ENCODE measurements at places on chromosomes 7 and 10.
A peak's percentile ranks its signal among the peaks of the same experiment; 100 is the strongest.

DNA sequence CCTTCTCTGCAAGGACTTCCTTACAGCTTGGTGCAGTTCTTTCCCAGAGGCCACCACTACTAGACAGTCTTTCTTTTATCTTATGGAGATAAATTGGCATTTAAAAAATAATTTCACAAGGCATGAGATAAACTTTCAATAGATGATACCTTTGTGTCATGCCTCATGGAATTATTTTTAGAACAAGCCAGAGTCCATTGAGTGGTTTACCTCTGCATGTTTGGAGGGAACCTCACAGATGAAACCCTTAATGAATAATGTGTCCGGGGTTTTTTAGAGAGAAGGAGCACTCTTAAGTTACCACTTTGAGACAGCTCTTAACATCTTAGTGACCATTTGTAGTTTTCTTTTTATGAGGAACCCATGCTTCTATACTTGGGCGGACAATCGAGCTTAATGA lies 17.2 kb downstream of the NODAL start:
- DNase-seq: no peak

- peak; percentile 56 for DNase-seq
Measured at GRCh38 chr10:93680412-93681047, 21.9 kb downstream of the FRA10AC1 start.

DNA sequence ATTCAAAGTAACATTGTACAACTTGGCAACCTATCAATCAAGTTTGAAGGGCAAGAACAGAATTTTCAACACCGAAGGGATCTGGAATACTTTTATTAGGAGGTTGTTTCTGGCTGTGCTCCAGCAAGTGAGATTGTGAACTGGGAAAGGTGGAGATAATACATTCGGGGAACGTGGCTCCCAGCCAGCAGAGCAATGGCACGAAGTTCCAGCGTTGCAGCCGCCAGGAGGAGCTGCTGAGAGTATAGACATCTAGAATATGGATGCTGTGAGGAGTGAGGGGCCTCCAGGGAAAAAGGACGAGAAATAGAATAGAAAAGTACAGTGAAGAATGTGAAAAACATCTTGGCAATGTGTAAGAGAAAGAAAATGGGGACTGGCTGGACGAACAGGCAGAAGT lies 69.5 kb downstream of the TCERG1L start:
- DNase-seq: no peak

GRCh38 chr10:630581-631073 lies 58.8 kb downstream of the DIP2C start:
- no peak for DNase-seq

GRCh38 chr7:78852951-78853350 lies 600.5 kb downstream of the MAGI2 start:
- DNase-seq: no peak

DNA sequence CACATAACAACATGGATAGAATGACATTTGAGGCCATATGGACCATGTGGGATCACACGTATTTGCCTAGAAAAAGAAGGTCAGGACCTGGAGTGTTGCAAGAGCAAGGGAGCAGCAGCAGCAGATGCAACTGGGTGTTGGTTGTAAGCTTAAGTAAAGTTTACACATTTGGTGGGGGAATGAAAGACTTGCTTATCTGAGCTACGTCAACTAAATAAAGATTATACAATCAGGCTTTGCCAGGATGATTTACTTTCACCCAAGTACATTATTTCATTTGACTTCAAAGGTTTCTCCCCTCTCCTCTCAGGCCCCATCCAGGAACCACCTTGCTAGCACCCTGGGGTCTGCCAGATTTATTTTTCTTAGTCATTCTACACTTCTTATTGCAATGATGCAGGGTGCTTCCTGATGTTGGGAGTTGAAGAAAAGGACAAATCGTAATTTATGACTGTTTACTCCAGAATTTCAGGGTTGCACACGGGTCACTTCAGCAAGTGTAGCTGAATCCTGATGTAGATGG lies 591.9 kb upstream of the IGFBP3 start:
- DNase-seq: no peak

GRCh38 chr10:99630433-99630832 lies 10.2 kb upstream of the SLC25A28 start:
- DNase-seq: peak; percentile 61

- no peak for DNase-seq
Measured at GRCh38 chr7:36896418-36896817, 172.1 kb upstream of the AOAH start.

- peak; percentile 81 for DNase-seq
Measured at GRCh38 chr7:55641273-55641691, 69.0 kb upstream of the VOPP1 start.

GRCh38 chr7:11336432-11336831 lies 362.8 kb downstream of the PHF14 start:
- DNase-seq: no peak

GRCh38 chr7:43546231-43546630 lies 36.7 kb upstream of the STK17A start:
- no peak for DNase-seq

- DNase-seq: no peak
Measured at GRCh38 chr7:152673897-152674296, 2.0 kb downstream of the XRCC2 start.

DNA sequence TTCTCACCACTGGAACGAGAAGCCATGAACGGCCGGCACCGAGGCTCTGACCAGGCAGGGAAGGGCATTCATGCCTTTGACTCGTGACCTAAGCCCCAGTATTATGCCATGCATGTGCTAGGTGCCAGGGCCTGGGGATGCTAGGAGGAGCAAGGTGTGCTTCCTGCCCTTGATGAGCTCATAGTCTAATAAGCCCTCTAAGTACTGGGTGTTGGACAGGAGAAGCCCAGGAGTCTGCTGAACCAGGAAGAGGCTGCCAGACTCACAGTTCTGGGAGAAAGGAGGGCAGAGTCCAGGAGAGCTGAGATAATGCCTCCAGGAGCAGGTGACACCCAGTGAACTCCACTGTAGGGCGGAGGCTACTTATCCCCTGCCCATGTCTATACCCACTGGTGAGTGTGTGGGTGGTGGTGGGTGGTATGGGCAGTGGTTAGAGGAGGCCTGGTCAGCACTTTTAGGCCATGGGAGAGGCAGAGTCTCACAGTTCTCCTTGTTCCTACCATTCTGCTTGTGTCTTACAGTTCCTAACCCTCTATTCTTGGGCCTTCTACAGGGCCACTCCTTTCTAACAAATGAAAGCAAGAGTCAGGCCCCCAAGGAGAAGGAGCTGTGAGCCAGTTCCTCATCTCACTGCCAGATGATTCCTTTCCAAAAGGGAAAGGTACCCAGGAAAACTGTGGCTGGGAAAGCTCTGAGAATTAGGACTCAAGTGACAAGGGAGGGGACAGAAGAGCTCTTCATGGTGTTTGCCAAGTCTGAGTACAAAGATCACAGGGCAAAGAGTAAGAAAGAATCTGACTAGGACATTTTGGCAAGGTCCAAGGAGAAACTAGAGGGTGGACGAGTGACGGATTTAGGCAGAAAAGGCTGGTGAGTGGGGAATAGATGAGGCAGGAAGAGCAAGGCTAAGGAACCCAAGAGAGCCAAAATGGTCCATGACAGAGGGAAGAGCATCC lies 3.6 kb upstream of the MXI1 start:
- no peak for DNase-seq

- peak; percentile 36 for DNase-seq
Measured at GRCh38 chr10:121683366-121683765, 85.1 kb upstream of the FGFR2 start.

GRCh38 chr7:73341877-73342276 lies 13.9 kb downstream of the FKBP6 start:
- peak; percentile 61 for DNase-seq

GRCh38 chr7:50363327-50364060 lies 59.0 kb downstream of the IKZF1 start:
- no peak for DNase-seq

DNA sequence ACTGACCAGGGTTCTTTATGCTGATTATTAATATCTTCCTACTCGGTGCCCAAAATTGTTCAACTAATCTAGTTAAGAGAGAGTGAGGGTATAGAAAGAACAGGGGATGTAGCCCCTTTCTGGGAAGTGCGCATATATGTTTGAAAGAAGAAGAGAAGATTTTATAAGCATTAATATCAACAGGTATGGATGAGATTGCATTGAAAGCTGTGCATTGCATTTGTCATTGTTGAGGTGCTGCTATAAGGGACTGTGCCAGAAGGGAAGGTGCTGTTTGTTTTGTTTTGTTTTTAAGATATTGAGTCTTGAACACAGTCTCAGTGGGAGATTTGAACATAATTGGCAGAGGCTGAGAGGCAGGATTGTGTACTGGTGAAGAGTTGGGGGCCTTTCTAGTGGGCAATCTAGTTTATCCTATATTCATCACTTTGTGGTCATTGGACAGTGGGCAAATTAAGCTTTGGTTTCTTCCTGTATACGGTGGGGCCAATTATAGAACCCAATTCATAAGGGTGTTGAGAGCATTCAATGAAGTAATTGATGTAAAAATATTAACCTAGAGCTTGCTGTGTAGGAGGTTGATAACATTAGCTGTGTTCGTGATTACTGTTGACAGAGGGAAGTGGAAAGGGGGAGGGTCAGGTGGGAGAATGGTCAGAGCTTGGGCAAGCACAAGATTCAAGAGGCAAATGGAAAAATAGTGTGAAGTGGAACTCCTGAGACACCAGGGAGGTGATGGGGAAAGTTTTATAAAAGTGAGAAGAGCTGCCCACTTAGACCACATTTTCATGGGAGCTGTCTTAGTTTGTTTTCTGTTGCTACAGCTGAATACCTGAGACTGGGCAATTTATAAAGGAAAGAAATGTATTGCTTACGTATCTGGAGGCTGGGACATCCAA lies 19.9 kb upstream of the PCGF5 start:
- DNase-seq: no peak

DNA sequence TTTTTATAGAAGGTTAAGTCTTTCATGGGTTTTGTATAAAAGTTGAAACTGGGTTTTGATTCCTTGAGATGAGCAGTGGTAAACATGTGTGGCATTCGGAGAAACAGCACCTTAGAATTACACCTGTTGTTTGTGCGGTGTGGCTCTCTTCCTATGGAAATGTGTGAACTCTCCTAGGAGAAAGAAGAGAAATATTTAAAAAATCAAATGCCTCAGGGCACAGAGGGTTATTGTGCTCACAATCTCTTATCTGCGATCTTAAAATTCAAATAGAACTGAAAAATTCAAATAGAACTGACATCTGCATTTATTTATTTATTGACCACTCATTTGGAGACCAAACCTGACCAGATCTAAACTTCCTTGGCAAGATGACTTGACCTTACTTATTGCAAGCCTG lies 18.1 kb upstream of the NRP1 start:
- DNase-seq: no peak

- no peak for DNase-seq
Measured at GRCh38 chr7:117555260-117555659, 75.4 kb downstream of the CFTR start.

DNA sequence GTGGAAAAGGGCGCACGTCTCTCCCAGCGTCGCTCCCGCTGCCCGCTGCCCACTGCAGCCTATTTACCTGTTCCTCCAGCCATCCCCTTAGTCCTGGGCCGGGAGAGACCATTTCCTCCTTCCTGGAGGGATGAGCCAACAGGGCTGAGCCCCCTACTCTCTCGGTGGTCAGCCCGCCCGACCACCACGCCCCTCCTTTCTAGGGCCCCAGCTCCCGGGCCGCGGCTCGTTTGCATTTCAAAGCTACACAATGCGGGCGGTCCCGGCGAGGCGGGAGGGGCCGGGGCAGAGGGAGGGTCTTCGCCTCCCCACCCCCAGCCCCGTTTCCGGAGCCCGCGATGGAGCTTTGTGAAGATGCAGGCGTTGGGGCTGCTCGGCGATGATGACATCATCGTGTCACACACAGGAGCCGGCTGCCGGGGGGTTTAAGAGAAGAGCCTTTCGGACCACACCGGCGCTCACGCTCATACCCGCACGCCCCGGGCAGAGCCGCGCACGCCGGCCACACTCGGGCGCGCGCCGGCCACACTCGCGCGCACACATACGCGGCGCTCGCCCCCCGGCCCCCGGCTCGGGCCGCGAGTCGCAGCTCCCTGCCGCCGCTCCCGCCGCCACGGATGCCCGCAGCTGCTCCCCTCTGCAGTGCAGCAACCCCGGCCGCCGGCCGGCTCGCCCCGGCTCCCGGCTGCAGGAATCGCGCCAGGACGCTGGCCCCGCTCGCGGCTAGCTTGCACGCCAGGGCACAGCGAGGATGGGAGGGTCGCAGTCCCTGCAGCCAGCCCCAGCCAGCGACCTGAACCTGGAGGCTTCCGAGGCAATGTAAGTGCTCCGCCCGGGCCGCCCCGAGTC lies 107.7 kb upstream of the BTBD16 start:
- DNase-seq: no peak

DNA sequence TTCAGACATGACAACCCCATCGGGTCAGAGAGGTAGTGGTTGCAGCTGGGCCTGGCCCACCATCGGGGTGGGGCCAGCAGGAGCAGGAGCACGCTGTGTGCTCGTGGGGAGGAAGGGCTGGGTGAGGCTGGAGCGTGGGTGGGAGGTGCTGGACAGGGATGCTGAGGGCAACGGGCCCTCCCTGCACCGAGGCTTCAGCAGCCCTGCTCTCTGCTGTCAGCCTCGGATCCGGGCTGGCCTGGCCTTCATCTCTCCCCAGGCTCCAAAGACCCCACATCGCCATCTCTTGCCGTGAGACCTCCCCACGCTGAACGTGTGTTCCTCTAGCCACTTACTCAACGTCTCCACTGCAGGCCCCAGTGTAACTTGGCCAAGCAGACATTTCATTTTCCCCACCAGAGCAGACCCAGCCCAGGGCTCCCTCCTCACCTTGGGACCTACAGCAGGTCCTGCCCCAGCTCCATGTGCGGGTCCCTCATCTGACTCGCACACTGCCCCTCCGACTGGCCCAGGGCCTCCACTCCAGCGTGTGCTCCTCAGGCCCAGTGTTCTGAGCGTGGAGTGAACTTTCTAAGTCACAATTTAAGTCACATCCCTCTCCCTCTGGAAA lies 462.4 kb downstream of the DNAJB6 start:
- DNase-seq: no peak

- DNase-seq: peak; percentile 44
Measured at GRCh38 chr10:102744374-102745051, 765 bp downstream of the WBP1L start.

- no peak for DNase-seq
Measured at GRCh38 chr7:121336579-121336978, 7.8 kb downstream of the WNT16 start.

GRCh38 chr10:26721561-26721960 lies 24.1 kb downstream of the PDSS1 start:
- DNase-seq: no peak

DNA sequence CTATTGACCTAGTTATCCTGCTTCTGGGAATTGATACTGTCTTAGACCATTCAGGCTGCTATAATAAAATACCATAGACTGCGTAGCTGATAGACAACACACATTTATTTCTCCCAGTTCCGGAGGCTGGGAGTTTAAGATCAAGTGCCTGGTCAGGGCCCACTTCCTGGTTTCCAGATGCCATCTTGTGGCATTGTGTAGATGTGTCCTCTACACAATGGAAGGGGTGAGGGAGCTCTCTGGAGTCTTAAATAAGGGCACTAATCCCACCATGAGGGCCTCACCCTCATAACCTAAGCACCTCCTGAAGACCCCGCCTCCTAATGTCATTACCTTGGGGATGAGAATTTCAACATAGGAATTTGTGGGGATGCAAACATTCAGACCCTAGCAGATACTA lies 62.4 kb downstream of the SLC35B4 start:
- peak; percentile 6 for DNase-seq
